Mammary epithelial cell (primary cell): ENCODE measurements at places on chromosomes 12 and 14.
A peak's percentile ranks its signal among the peaks of the same experiment; 100 is the strongest.

- no peak for DNase-seq
Measured at GRCh38 chr14:87687420-87687819, 305.6 kb downstream of the GALC start.

GRCh38 chr14:101235335-101236103 is 325.8 kb upstream of the DIO3 start:
- DNase-seq, result peak; percentile 5

DNA sequence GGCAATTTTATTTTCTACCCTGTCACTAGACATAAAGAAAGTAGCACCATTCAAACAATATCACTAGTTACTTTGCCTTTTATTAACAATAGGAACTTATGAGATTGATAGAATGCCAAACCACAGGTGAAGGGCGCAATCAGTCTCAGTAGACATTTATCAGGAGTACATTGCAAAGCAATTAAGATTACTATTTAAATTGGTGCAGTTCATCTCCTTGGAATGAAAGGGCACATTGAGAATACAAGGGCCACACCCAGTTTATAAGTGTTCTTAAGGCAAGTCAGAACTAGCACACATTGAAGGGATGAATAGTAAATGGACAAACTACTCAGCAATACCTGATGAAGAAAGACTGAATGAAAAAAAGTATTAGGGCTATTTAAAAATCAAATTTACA is 601.4 kb downstream of the C12orf50 start:
- peak; percentile 95 for DNase-seq

DNA sequence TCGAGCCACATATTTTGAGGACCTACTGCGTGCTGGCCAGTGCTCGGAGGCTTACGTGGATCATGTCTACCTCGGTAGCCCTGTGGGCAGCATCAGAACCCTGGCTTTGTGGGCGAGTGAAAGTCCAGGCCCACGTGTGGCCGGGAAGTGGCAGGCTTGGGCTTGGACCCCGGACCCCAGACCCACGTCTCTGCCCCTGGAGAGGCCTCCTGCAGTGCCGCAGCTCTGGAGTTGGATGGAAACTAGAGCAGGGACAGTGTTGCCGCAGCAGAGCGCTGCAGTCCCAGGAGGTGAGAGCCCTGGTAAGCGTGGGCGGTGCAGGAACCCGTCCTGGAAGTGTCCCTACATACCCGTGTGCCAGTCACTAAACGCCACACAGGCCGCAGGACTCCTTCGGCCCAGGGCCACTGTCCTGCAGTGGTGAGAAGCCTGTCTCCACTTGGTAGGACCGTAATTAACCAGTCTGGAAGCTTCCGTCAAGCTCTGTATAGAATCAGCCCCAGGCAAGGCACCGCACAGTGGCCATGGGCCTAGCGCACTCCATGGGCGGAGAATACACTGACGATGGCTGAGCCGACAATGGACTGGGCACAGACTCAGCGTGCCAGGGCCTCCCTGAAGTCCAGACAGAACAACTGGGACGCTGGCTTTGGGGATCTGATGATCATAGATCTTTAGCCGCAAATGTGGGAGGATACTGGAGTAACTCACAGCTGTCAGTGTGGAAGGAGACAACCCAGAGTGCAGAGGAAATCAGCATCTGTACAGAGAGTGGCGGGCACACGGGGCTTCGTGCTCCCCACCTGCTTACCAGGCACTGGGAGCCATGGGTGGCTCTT is 219.5 kb downstream of the KIF26A start:
- no peak for DNase-seq

GRCh38 chr14:57493467-57494181 is at the start of gene CCDC198:
Gene CCDC198, minus strand, starts transcription at chr14:57493857. Its CDS starts 142 bp downstream, at chr14:57493715.
- no peak for DNase-seq
